ENCODE measurements at places on chromosomes 6 and 20. TPM values are rescaled to one million over a fixed set of nuclear protein-coding genes. Genes with fewer than 3 reads are reported as not detected.

The BMP7 gene
- not detected for total RNA-seq

The EPHA7 gene
- not detected for total RNA-seq

DNA sequence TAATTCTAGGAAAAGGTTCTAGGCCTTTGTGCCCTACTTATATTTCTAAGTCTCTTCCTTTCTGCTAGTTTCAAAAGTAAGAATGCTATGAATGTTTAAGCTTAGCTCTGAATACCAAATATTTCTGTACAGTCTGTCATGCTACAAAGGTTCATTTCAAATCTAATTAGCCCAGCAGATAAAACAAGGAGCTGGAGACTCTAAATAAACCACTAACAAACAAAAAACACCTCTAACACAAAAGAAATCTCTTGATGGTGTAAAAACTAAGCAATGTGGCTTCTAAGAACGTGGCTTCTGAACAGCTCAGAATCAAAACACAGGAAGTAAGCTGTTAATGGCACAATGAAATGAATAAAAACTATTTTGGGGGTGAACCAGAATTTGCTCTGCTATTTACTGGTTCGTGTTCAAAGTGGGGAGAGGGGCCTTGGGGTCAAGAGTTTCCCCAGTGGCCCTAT is 198.3 kb downstream of the BCAS1 start:
- no peak for DNase-seq

The PRPH2 gene
- total RNA-seq: not detected

DNA sequence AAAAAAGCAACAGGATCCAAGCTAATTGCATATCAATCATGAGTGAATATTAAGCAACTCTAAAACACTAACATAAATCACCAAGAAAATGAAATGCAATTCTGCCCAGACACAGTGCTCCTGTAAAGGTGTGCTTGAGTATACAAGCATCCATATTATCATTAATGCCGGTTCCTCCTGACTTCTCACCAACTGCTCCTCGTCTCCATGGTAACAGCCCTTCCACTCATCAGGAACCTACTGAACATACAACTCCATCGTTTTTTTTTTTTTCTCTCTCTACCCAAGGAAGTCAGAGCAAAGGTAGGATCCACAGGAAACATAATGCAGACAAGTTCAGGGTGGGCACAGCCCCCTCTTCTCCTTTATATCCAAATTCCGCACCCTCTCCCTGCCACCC is 12.4 kb downstream of the GABBR1 start:
- DNase-seq: no peak

DNA sequence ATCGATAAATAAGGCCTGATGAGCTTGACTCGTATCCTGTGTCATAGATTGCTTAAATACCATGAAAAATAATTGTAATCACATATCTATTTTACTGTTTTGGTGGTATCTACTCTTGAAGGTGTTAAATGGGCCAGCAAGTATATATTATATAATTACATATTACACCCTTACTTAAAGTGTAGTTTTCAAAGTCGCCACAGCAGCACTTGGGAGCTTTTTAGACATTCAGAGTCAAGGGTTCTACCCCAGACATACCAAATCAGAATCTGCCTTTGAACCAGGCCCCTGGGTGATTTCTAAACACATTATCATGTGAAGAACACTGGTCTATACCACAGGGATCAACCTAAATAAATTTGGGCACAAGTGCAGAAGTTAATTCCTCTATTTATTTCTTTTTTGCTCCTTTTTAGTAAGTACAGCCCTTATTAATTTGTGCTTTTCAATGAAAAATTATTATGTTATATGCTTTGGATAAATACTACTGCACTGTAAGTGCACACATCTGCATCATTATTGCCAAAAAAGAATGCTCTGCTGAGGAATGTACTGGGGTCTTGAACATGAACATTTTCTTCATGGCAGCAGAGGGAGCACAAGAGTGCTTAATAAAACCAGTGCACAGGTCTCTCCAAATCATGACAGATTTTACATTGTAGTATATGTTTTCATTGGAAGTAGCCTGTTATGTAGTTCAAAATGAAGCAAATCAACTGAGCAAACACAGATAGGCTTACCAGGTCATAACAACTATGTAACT is 3.1 kb upstream of the ATXN1 start:
- DNase-seq: no peak

DNA sequence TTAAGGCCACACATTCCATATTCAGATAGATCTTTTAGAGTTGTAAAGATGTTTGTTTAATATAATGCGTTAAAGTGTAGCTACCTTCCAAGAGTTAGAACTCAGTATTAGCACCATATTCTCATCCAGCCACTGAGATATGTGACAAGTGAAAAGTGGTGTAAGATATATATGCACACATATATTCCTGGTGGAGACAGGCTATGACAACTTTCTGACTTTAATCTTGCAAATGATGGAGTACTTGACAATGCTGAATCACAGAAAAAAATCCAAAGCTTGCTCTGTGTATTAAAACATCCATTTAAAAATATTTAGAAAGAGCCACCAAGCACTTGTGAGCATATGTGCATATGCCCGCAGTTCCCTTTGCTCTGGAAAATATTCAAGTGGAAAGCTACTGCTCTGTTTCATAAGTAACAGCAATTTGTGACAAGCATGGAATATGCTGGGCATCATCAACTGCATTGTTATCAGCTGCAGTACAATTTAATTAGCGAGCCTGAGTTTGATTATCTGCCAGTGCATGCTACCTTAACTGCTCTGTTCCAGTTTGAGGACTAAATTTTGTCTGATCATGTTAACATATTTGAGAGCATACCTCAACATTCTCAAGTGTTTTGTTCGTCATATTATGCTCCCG is 64.8 kb downstream of the VIP start:
- DNase-seq: no peak

DNA sequence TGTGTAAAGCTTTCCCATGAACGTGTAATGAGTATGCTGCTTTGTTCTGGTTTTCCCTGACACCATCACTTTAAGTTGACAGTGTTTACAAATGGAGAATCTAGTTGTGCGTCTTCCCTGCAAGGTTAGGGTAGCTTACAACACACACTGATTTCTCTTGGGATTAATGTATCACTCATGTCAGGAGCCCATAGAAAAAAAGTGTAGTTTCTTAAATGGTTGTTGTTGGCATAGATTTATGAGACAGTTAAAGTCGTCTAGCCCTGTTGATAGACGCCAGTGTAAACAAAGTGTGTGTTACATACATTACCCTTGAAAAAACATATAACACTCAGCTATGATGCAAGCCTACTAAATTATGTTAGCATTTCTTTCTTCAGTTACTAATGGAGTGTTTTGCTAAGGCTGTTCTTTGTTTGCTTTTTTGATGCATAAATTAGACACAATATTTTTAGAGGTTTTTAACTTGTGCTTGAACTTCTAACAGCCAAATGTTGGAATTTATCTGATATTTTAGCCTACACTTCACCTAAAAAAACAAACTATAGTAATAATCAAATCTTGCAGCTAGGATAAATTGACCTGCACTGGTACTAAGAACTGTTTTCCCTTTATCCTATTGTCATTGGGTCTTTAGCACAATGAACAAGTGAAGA is 88.6 kb downstream of the RNF217 start:
- DNase-seq: peak; percentile 77

DNA sequence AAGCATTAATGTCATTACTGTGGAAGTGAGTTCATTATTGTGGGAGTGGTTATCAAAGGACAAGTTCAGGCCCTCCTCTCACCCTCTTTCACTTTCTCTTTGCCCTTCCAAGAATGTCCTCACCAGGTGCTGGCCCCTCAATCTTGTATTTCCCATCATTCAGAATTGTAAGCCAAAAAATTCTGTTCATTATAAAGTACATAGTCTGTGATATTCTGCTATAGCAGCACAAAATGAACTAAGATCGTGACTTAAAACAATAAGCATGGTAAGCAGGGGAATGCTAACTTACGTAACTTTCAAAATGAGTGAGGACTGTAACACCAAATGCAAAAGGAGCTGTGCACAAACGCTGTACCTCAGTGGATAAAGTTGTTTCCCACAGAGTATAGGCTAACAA is 515.7 kb upstream of the BTBD3 start:
- no peak for DNase-seq

The ULBP3 gene
- 6.3 TPM for total RNA-seq

- DNase-seq: peak; percentile 36
These were observed 816.4 kb downstream of the EYS start for GRCh38 chr6:64890609-64891008.

- peak; percentile 41 for DNase-seq
These were observed 39.1 kb downstream of the TMX4 start for GRCh38 chr20:7980332-7981046.

GRCh38 chr6:104409913-104410312 is 449.8 kb downstream of the HACE1 start:
- no peak for DNase-seq

GRCh38 chr20:53944796-53945195 is 125.6 kb downstream of the BCAS1 start:
- no peak for DNase-seq

GRCh38 chr6:1709234-1709641 is 99.5 kb downstream of the FOXC1 start:
- no peak for DNase-seq

DNA sequence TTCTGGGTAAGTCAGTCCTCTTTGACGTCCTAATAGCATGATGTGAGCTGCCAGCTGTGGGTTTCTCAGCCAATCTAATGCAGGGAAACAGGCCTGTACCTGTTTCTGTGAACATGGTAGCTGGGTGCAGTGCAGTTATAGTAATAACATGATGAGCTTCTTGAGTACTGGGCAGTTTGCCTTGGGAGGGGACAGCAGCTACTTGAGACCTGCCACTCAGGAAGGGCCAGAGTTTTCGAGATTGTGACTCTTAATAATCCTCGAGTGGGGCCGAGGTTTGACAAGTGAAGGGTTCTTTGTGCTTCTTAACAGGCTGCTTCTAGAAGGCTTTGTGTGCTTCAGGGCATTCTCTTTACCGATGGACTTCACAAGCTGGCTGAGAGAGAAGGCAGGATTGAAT is 180.1 kb downstream of the JARID2 start:
- DNase-seq: no peak

- no peak for DNase-seq
These were observed 20.0 kb upstream of the ASXL1 start for GRCh38 chr20:32337937-32338661.

DNA sequence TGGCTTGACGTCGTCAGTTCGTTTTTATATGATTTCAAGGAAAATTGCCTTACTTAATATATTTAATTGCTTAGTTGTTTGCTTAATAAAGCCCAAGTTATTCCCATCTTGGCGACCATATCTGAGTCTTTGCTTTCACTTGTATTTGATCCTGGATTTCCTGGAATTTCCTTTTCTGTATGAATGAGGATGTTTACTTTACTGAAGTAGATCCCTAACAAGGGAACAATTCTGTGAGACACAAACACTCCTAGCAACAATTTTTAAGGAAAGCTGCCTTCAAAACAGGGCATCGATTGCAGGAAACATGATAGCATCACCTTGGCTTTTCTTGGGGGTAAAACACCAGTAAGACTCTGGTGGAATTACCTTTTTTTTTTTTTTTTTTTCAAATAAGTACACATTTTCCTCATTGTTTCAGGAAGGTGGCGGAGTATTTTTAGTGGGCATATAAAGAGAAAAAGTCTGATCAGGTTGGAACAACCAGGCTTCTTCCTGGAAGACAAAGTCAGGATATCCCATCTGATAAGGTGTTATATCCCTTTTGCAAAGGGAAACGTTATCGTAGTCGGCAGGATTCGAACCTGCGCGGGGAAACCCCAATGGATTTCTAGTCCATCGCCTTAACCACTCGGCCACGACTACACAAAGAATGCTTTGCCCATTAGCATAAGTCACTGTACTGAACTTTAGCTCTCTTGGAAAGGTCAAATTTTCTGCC is 68.5 kb upstream of the ZNF184 start:
- peak; percentile 42 for DNase-seq

The TRMT6 gene
- 44.9 TPM for total RNA-seq

GRCh38 chr6:46310196-46310595 is 139.4 kb upstream of the ENPP5 start:
- DNase-seq: no peak

The KCNG1 gene
- 24.8 TPM for total RNA-seq

DNA sequence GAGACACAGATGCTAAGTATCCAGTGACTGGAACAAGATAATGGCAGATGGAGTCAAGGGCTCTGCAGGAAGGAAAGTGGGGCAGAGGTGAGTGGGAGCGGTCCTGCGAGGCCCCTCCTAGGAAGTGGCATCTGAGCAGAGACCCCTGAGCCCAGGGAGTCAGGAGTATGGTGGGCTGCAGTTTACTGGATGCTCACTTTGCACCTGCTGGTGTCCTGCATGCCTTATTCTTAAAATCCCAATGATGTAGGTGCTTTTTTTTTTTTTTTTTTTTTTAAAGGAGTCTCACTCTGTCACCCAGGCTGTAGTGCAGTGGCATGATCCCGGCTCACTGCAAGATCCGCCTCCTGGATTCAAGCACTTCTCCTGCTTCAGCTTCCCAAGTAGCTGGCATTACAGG is 5.6 kb downstream of the CEBPB start:
- no peak for DNase-seq

DNA sequence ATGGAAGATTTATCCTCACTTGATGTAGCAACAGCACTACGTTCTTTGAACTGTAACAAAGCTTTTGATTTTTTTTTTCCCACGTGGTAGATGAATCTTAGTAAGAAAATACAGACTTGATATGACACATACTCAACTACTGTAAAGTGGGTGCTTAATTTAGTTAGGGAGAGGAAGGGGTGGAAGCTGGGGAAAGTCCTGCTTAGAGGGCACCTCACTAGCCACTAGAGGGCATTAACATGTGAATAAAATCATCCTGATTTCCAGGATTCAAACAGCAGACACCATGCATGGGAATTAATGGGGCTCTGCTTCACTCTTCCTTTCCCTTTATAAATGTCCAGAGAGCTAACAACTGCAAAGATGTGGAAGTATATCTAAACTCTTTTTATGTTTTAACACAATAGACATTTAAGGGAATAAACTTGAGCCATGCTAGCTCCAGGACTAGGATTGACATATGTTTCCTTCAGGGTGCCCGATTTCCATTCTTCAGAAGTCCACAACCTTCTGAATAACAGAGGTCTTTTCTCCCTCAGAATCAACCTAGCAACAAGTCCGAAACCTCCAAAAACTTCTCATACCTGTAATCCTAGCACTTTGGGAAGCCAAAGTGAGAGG is 250.1 kb downstream of the ATXN1 start:
- DNase-seq: peak; percentile 57

- no peak for DNase-seq
These were observed 12.9 kb downstream of the FARS2 start for GRCh38 chr6:5274231-5274630.

GRCh38 chr6:169019727-169020491 is 233.7 kb downstream of the THBS2 start:
- peak; percentile 34 for DNase-seq

DNA sequence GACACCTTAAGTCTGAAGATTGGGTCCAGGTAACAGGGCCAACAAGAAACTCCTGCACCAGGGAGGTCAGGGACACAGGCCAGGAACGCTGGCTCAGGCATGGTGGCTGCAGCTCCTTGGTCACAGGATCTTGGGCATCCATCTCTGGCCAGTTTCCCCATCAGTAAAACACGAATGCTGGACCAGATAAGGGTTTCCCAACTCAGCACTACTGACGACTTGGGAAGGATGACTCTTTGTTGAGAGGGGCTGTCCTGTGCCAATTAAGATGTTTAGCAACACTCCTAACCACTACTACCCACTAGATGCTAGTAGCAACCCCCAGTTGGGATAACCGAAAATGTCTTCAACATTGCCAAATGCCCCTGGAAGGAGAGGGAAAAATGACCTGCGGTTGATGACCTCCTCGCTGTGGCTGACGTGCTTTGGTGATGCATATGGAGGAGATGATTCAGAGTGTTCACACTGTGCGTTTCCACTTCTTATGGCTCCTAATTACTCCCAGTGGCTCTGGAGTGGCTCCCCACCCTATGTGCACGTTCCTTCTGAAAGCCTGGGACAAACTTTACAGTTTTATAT is 261.9 kb downstream of the CDH26 start:
- no peak for DNase-seq

- peak; percentile 26 for DNase-seq
These were observed 288.0 kb upstream of the JAG1 start for GRCh38 chr20:10961651-10962288.
